ENCODE measurements at places on chromosomes 6 and 20.

DNA sequence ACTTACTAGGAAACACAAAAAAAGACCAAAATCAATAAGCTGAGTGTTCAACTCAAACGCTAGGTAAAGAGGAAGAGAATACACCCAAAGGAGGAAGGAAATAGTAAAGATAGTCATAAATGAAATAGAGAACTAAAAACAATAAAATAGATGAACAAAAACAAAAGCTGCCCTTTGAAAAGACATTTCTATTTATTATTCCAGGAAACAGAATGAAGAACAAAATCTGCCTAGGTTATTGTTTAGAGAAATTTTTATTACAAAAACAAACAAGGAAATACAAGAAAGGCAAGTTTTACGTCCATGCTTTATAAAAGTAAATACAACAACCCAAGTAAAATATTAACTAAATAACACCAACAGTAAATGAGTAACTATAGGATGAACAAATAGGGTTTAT, 20.1 kb downstream of the HLA-DMB start:
- no peak for DNase-seq

GRCh38 chr20:17503301-17504065, 27.7 kb downstream of the BFSP1 start:
- DNase-seq = no peak

DNA sequence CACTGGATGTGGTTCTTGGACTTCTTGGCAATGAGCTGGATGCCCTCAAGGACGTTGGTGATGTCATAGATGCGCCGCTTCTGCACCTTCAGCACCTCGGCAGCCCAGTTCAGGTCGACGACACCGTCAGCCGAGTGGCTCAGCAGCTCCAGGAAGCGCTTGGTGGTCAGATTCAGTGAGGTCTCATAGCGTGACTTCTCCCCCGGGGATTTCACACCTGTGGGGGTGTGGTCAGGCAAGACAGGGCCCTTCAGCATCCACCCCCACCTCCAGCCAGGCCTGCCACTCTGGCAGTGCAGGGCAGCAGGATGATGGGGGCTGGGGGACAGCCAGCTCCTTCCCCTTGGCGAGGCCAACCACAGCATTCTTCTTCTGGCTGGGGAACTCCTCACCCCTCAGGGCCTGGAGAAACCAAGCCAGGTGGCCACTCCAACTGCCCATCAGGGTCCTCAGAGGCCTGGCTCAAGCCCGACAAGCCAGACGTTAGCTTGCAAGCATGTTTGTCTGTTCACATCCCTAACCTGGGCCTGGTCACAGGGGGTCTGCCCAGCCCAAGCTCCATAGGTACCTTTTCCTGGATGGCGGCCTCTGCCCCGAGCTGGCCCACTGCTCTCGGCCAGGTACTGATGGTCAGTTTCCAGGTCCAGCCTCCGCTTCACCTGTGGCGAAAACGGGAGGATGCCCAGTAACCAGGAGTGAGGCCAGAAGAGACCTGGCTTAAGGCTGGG, 5.7 kb upstream of the NECAB3 start:
- DNase-seq = no peak

DNA sequence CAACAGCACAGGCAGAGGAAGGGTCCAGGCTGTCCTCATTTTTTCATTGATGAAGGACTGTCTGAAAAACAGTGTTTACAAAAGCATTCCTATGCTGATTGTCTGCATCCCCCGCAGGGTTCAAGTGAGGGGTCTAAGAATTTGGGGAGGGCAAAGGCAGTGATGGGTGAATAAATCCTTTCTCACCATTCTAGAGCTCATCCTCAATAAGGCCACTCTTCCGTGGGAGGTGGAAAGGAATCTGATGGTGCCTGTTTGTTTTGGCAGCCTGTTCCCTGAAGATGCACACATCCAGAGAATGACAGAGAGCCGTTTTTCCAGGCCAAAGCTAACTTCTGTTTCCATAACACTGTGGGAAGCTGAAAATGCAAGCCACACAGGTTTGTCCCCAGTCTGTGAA, 164.5 kb downstream of the MOXD1 start:
- DNase-seq = peak; percentile 81

GRCh38 chr6:53432318-53433161, 83.8 kb upstream of the ELOVL5 start:
- peak; percentile 31 for DNase-seq

GRCh38 chr6:4920914-4921410, 82.9 kb downstream of the RPP40 start:
- DNase-seq = peak; percentile 32

- no peak for DNase-seq
Observed at GRCh38 chr6:152201120-152201519, 393.6 kb downstream of the ESR1 start.

- no peak for DNase-seq
Observed at GRCh38 chr20:20869161-20869775, 156.8 kb upstream of the RALGAPA2 start.

GRCh38 chr20:5448449-5449118, 131.8 kb upstream of the PROKR2 start:
- DNase-seq = peak; percentile 36

DNA sequence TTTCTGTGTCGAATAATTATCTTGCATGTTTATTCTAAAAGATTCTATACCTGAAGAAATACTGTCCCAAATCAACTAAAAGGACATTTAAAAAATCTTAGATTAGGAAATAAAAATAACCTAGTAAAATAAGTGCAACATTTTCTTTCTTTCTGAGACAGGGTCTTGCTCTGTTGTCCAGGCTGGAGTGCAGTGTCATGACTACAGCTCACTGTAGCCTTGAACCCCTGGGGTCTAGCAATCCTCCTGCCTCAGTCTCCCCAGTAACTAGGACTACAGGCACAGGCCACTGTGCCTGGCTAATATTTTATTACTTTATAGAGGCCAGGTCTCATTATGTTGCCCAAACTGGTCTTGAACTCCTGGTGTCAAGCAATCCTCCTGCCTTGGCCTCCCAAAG, 48.7 kb downstream of the RARS2 start:
- no peak for DNase-seq

DNA sequence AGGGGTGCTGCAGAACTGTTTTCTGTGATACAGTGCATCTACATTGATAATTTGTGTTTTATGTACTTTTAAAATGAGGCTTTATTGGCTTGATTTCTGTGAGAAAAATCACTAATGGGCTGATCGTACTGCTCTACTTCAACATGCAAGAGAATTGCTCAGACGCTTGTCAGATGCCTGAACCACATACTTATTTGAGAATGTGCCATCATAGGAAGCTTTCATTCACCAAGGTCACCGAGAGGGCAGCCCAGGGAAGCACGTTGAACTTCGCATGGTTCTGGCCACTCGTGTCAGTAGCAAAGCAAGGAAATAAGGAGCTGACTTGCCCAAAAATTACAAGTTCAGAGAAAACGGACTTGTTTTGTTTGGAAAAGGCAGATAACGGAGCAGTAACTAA, 168.5 kb upstream of the AKAP12 start:
- peak; percentile 76 for DNase-seq

DNA sequence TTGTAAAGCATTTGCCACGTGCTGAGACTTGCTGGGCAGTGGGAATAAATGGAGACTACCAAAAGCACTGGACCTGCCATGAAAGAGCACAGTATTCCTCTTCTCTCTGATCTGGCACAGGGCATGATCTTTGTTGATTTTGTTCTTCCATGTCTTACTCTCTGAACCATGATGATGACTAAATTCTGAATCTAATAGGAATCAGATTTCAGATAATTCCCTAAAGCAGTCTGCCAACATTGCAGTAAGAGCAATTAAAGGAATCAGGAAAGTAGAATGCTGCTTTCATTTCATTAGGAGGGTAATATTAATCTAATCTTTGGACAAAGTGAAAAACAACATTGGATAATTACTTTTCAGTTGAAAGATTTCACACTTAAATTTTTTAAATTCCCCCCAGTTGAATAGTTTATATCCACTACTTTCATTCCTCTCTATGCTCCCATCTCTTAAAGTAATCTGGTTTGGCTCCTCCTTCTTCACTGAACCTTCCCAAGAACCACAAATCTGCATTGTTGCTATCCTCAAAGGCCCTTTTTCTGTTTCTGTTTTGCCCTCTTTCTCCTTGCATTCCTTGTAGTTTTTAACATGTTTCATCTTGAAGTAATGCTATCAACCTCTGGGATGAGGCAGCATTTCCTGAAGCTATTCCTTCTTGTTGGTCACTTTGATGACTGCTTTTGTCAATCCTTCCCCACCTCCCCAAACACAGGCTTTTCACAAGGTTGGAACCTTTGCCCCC, 243.2 kb upstream of the TENT5A start:
- peak; percentile 74 for DNase-seq

- DNase-seq = peak; percentile 96
Observed at GRCh38 chr20:327186-328026, 2.1 kb downstream of the SOX12 start.

DNA sequence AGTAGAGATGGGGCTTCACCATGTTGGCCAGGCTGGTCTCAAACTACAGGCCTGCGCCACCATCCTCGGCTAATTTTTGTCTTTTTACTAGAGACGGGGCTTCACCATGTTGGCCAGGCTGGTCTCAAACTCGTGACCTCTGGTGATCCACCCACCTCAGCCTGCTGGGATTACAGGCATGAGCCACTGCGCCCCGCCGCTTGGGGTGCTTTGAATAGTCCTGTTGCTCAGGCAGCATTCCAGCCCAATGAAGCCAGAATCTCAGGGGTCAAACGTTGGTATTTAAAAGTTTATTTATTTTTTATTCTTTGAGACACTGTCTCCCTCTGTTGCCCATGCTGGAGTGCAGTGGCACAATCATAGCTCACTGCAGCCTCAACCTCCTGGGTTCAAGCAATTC, 11.3 kb downstream of the MOCS3 start:
- DNase-seq = no peak

DNA sequence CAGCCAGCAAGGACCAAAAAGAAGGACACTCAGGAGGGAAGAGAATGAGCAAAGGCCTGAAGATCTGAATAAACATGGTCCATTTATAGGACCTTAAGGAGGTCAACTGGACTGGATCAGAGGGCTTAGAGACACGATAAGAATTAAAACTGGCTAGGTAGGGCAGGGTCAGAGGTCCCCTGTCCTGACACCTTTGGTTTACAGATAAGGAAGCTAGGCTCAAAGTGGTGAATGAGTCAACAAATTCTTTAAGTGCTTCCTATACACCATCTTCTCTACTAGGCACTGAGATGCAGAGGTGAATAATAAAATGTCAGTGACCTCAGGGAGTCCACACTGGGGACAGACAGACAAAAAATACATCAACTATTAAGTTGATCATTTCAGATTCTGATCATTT, 70.3 kb downstream of the HIVEP2 start:
- no peak for DNase-seq

DNA sequence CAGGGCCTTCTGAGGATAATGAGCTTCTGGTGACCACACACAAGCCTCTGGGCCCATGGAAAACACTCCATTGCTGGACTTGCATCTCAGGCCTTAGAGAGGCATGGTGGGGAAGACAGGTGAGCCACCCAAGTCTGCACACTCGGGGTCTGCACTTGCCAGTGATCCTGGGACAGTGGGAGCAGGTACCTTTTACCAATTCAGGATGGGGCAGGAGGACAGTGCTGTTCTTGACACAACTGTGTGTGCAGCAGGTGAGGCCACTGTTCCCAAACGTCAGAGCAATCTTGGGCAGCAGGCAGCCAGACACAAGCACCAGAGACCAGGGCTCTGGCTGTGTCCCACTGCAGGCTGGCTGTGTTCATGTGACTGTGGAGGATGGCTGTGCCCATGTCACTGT, 221.3 kb downstream of the ERMARD start:
- no peak for DNase-seq

GRCh38 chr20:23649242-23649641, 11.5 kb upstream of the CST3 start:
- no peak for DNase-seq

GRCh38 chr6:91221072-91221720, 634.3 kb upstream of the MAP3K7 start:
- no peak for DNase-seq

GRCh38 chr20:41100001-41100480, 37.3 kb upstream of the PLCG1 start:
- DNase-seq = peak; percentile 19

DNA sequence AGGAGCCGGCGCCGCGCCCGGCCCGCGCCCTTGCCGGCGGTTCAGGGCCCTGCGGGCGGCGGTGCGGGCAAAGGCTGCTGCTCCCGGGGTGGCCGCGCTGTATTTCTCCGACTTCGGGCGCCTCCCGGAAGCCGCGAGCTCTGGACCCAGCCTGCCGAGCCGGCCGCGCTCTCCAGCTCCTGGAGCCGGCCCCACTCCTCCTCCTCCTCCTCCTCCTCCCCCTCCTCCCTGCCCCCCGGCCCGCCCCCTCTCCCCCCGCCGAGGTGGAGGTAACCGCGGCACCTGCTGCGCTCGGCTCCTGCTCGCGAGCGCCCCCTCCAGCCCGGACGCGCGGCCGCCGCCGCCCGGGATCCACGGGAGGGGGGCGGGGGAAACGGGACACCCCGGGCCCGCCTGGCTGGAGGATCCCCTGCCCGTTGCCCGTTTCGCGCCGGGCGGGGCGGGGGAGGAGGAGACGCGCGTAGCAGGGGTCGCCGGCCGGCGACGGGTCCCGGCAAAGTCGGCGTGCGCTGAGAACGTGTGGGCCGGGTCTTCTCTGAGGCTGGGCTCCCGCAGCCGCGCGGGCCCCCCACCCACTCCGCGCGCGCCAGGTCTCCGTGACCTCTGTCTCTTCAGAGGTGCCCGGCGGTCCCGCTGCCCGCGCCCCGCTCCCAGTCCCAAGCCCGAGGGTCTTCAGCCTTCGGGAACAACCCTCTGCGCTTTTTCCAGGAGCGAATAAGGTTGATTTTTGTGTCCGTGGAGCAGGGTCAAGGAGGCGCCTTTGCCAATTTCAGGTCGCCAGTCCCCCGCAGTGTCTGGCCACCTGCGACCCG, at the start of gene SLC22A23:
SLC22A23 (minus strand) TSS at position 153 of the 812 bp plus-strand sequence. CDS start 491 bp downstream, outside the sequence.
- peak; percentile 59 for DNase-seq

DNA sequence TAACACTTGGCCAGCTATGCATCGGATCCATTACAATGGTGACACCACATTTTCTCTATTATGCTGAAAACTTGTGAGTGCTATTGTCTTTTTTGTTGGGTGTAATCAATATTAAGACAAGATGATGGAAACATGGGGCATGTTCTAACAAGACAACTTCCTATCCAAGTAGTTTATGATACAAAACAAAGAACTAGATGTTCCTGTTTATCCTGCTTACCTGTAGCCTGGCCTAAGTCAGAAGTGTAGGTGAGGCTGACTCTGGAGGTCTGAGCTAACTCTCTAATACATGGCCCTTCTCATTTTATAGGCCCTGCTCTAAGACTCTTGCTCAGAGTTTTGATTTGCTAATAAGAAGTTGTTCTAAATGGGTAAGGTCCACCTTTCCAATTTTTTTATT, 242.4 kb upstream of the STXBP5 start:
- no peak for DNase-seq

DNA sequence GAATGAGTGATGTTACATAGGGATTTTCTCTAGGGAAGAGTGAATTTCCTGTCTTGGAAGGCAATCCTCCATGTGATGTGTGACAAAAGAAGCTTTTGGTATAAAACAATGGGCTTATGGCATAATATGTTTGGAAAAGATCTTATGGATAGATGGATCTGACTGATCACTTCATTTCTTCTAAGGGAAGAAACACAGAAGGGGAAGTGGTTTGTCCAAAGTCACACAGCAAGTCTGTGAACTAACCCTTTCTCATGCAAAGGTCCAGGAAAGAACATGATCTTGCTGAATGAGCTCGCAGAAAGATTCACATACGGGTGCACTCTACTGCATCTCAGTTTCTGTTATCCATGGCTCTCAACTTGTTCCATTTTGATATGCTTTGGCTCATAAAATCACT, 575.9 kb upstream of the JAG1 start:
- no peak for DNase-seq
